ENCODE measurements at places on chromosomes 6 and 20. TPM values are rescaled to one million over a fixed set of nuclear protein-coding genes. Genes with fewer than 3 reads are reported as not detected.

SDCBP2 gene
- total RNA-seq, result 0.87 TPM

OPN5 gene
- total RNA-seq, result not detected

SLC26A8 gene
- not detected for total RNA-seq

NDUFAF4 gene
- 89.4 TPM for total RNA-seq

MAS1L gene
- total RNA-seq, result not detected

- DNase-seq, result no peak
Measured at GRCh38 chr20:1526896-1527295, 30.6 kb downstream of the SIRPD start.

DNA sequence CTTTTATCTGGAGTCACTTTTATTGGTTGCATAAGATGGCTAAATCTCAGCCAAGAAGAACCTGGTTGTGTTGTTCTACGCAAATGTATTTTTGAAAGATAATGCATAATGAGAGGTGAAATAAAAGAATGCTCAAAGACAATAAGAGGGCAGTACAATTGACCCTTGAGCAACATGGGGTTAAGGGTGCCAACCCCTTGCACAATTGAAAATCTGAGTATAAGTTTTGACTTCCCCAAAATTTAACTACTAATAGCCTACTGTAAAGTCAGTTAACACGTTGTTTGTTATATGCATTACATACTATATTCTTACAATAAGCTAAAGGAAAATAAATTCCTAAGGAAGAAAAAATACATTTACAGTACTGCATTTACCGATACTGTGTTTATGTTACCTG, 5.9 kb downstream of the RNF146 start:
- no peak for DNase-seq

- no peak for DNase-seq
Measured at GRCh38 chr20:63337786-63338420, 23.2 kb downstream of the CHRNA4 start.

DNA sequence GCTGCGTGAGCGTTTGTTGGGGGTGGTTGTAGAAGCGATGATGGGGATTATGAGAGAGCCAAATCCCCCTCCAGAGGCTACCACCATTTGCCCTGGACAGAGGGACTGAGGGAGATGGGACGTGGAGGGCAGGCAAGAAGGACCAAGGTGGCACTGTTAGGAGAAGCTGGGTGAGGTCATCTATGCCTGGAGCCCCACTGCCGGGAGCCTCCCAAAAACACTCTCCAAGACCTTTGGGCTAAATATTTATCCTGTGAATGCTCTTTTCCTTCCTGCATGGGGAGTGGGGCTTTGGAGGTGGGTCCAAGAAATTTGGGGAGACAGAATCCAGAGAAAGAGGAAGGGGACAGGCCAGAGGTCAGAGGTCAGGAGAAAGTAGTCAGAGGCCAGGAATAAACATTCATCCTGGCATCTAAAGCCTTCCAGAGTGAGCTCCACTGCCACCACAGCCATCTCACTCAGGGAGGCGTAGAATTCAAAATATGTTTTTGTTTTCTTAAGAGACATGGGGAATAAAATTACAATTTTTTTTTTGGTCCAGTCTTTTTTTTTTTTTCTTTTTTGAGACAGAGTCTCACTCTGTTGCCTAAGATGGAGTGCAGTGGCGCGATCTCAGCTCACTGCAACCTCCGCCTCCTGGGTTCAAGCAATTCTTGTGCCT, 17.8 kb upstream of the PTGIS start:
- no peak for DNase-seq

DNA sequence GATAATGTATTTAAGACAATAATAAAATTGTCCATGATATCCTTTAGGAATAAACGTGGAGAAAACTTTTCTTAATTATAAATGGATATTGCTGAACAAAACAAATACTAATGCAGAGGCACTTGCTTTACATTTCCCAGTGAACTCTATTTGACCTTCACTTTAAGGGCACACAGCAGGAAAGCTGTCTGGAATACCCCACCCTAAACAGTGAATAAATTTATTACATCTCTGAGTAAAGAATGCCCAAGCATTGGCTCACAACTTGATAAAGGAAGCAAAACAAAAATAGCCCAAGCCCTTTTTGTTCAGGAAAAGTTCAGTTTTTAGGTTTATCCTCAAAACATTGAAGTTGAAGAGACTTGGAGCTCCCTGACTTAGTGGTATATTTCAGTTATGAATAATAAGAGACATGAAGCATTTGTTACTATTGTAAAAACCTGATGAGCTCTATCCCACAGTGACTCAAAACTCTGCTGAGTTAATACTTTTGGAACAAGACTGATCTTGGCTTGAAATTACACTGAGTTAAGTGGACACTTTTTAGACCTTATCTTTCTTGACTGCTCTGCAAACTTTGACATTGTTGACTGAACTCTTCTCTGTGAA, 353.9 kb downstream of the BCKDHB start:
- DNase-seq, result no peak

DNA sequence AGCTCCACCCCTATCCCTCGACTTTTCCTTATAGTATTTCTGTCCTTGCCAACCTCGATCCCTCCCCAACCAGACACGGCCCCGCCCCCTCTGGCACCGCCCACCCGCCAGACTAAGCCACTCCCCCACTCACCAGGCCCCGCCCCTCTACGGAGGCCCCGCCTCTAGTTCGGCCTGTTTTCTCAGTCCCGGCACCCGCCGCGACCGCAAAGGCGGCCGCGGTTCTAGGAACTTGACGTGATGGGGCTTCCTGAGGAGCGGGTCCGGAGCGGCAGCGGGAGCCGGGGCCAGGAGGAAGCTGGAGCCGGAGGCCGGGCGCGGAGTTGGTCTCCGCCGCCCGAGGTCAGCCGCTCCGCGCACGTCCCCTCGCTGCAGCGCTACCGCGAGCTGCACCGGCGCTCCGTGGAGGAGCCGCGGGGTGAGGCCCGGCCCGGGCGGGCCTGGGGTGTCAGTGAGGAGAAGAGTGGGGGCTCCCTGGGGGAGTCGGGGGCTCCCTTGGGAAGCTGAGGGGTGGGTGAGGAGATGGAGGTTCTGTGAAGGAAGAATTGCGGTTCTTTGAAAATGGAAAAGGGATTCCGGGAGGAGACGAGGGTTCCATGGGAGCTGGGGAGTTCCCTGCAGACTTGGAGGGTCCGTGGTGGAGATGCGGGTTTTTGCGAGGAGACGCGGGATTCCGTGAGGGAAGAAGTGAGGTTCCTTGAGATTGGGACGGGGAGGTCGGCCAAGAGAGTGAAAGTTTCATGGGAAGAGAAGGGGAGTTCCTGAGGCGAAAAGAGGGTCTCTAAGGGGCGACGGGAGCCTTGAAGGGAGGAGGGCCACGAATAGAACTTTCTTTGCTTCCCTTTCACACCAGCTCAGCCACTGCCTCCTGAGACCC, at the start of gene ACSS2:
Gene ACSS2 (plus strand): TSS at position 207 of the 877 bp plus-strand sequence. CDS start 34 bp downstream, at position 241.
- DNase-seq, result no peak

- DNase-seq, result peak; percentile 98
Measured at GRCh38 chr20:3541887-3542721, 71.3 kb downstream of the ATRN start.

- DNase-seq, result no peak
Measured at GRCh38 chr20:59365611-59366285, 65.3 kb downstream of the EDN3 start.

DNA sequence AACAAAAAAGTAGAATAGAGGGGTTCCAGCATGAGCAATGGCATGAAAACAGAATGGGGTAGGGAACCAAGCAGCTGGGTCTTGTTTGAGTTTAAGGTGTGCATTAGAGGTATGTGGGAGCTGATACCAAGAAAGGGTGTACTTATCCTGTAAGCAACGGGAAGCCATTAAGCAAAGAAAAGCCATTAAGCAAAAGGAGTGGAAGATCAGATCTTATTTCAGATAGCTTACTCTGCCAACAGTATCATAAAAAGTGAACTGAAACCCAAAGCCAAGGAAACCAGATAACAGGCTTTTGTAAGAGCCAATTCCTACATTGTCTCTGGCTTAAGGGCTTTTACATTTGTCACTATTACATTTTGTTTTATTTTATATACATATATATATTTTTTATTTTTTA, 21.3 kb upstream of the BEND6 start:
- no peak for DNase-seq

GRCh38 chr6:56642366-56643261, at the start of gene DST:
DST (minus strand) TSS chr6:56642889.
- DNase-seq, result peak; percentile 81

GRCh38 chr6:104940238-104940892, 16.5 kb upstream of the LIN28B start:
- DNase-seq, result peak; percentile 54

GRCh38 chr20:17896771-17897369, 71.7 kb downstream of the SNX5 start:
- DNase-seq, result peak; percentile 99

DNA sequence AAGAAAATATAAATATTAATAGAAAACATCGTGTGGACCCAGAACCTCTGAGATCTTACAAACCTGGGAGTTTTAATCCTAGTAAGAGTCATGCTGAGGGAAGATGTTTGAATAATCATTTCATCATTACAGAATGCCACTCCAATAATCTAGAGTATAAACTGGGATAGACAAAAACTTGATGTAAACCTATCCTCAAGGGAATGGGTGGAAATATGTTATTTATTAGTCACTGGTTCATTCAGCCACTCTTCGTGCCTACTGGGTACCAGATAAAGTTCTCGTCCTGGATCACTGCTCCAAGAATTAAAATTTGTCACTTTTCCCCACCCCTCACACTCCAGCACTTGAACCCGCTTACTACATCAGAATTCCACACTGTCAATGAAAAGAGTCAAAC, 7.7 kb downstream of the HLA-B start:
- no peak for DNase-seq

DNA sequence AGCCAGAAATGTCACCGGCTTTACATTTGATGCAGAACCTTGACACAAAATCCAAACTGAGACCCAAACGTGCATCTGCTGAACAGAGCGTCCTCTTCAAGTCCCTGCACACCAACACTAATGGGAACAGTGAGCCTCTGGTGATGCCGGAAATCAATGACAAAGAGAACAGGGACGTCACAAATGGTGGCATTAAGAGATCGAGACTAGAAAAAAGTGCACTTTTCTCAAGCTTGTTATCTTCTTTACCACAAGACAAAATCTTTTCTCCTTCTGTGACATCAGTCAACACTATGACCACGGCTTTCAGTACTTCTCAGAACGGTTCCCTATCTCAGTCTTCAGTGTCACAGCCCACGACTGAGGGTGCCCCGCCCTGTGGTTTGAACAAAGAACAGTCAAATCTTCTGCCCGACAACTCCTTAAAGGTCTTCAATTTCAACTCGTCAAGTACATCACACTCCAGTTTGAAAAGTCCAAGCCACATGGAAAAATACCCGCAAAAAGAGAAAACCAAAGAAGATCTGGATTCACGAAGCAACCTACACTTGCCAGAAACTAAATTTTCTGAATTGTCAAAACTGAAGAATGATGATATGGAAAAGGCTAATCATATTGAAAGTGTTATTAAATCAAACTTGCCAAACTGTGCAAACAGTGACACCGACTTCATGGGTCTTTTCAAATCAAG, 108.4 kb downstream of the RTN4IP1 start:
- no peak for DNase-seq

GRCh38 chr6:44489910-44490604, 102.6 kb downstream of the CDC5L start:
- no peak for DNase-seq
